ENCODE measurements at places on chromosomes 1 and 21.

GRCh38 chr1:241640867-241641622 lies 876 bp upstream of the CHML start:
- no peak for DNase-seq

DNA sequence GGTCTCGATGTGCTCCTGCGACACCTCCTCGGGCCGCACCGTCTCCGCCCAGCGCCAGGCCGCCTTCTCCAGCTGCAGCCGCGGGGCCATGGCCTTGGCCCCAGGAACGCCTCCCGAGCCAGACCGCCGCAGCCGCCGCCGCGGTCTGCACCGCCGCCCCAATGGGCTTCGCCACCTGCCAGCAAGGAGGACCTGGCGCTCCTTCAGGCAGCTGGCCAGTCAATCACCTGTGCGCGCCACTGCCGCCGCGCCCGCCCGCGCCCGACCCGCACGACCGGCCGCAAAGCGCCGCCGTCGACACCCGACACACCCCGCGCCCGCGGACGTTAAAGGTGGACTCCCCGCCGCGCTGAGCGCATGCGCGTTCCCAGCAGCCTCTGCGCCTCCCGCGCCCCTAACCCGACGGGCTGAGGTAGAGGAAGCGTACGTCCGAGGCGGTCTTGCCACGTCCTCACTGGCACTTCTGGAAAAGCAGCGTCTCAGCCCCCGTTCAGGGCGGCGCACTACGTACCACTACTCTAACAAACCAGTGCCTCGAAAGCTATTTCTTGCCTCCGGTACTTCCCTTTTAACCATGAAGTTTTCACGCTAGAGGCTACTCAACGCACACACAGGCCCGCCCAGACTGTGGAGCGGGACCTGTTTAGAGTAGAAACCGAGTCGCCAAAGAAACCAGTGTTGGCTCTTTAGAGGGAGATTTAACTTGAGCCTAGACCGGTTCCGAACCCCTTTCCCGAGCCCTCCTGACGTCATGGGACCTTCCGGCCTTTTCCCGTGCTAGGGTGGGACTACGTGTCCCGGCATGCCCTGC lies at the start of gene USP48:
Gene USP48, minus strand, starts transcription at position 282 of the 811 bp plus-strand sequence. Its CDS starts 192 bp downstream, at position 90.
- DNase-seq, result peak; percentile 93

- DNase-seq, result no peak
Measured at GRCh38 chr21:28325618-28326017, 667.1 kb downstream of the LTN1 start.

- DNase-seq, result no peak
Measured at GRCh38 chr1:118993700-118994026, 5.5 kb upstream of the TBX15 start.

GRCh38 chr1:44409757-44410156 lies 4.7 kb downstream of the RNF220 start:
- DNase-seq, result no peak

DNA sequence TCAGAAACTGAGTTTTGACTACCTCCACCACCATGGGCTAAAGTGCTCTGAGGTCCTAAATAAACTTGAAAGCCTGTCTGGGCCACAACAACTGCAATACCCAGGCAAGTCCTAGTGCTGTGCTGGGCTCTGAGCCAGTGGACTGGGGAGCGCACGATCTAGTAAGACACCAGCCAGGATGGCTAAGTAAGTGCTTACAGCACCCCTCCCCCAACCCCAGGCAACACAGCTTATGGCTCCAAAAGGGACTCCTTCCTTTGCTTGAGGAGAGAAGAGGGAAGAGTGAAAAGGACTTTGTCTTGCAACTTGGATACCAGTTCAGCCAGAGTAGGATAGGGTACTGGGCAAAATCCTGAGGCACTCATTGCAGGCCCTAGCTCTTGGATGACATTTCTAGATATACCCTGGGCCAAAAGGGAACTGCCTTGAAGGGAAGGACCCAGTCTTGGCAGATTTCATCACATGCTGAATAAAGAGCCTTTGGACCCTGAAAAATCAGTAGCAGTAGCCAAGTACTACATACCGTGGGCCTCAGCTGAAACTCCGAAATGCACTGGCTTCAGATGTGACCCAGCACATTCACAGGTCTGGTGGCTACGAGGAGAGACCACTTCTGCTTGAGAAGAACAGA lies 1.6 kb downstream of the C1orf105 start:
- no peak for DNase-seq

DNA sequence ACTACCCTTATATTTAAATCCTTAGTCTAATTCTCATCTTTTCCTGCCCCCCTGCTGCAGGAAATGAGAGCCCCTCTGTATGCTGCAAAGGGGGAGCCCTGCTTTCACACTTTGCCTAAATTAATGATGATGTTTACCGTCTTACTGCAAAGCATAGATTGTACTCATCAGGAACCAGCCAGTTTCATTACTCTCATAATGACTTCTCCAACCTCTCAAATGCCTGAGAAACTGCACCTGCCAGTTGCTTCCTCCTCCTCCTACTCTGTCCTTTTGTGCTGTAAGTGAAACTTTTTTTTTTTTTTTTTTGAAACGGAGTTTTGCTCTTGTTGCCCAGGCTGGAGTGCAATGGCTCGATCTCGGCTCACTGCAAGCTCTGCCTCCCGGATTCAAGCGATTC lies 101.7 kb downstream of the ADSS2 start:
- DNase-seq, result no peak

DNA sequence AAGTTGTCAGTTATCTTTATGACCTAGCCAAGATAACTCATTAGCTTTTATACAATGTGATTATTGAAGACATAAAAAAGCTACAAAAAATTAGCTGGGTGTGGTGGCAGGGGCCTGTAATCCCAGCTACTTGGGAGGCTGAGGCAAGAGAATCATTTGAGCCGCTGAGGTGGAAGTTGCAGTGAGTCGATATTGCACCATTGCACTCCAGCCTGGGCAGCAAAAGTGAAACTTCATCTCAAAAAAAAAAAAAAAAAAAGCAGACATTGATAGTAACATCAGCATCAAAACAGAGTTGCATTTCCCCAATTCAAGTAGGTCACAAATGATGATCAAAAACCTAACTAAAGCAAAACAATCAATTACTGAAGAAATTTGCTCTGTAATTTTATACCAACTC lies 191.4 kb downstream of the PTGER3 start:
- no peak for DNase-seq

GRCh38 chr1:205972081-205972480 lies 28.8 kb upstream of the SLC26A9 start:
- DNase-seq, result no peak

GRCh38 chr21:29078869-29079767 lies 5.7 kb upstream of the CCT8 start:
- no peak for DNase-seq

DNA sequence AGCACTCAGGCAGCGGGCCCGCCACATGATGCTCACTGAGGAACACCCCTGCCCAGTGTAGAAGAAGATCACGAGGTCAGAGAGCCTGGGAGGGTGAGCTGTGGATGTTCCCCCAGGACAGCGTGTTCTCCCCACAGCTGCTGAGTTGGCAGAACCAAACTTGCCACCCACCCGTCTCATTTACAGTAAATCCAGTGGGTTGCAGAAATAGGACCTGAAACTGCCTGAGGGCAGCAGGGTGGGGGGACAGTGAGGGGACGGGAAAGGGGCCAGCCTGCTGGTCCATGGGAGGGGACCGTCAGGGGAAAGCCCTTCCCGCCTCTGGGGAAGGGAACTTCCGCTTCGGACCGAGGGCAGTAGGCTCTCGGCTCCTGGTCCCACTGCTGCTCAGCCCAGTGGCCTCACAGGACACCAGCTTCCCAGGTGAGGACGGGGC lies at the start of gene C1QB:
Gene C1QB, plus strand, starts transcription at position 356 of the 436 bp plus-strand sequence. CDS start 6,227 bp downstream, outside the sequence.
- DNase-seq, result no peak

GRCh38 chr1:219302697-219303096 lies 129.0 kb downstream of the LYPLAL1 start:
- no peak for DNase-seq

DNA sequence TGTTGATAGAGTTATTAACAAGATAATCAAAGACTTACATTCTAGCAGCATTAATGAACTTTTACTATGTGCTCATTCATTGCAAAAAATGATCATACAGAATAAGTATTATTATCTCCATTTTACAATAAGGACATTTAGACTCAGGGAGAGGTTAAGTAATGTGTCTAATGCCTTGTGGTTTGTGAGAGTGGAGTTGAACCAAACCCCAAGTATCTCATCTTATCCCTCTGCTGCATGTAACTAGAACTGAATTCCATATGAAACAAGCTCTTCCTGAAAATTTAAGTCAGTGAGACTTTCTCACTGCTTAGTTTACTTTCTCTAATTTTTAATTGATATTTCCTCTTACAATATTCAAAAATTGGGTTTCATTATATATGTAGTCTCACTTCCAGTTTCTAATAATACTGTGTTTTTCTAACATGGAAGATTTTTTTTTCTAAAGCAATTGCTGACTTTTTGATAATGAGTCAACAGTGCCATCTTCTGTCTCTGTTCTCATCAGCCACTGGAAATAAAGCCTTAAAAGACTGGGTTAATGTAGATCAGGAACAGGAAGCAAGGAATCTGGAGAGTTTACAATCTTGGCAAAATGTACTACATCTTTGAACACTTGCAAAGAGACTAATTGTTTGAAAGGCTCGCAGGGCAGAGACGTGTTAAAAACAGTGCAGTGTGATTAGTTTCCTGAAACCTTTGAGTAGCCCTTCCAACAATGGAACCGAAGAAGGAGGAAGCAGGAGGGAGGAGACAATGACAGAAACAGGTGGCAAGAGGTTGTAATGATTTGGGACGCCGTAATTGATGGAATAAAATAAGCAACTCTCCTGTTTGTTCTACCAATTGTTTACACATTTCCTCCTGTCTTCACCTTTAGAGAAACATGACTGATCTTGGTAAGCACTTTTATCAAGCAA lies 567.6 kb downstream of the MRPL39 start:
- no peak for DNase-seq

- DNase-seq, result no peak
Measured at GRCh38 chr1:9399510-9400424, 107.1 kb downstream of the SPSB1 start.

DNA sequence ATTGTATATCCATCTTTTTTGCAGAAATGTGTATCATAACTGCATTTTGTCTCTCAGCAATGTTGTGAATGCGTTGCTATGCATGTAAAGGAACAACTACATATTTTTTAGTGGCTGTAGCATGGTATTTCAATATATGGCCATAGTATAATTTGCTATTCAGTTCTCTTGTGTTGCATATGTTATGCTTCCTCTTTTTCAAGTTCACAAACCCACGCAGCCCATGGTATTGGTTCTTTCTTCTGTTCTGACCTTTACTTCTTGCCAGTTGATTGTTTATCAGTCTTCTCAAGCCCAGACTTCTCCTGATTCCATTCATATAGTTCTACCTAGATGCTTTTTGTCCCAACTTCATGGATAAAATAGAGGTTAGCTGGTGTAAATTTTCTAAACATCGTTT lies 6.1 kb downstream of the SLC22A15 start:
- DNase-seq, result no peak

GRCh38 chr21:41627428-41627827 lies 119.5 kb upstream of the TMPRSS2 start:
- DNase-seq, result no peak

DNA sequence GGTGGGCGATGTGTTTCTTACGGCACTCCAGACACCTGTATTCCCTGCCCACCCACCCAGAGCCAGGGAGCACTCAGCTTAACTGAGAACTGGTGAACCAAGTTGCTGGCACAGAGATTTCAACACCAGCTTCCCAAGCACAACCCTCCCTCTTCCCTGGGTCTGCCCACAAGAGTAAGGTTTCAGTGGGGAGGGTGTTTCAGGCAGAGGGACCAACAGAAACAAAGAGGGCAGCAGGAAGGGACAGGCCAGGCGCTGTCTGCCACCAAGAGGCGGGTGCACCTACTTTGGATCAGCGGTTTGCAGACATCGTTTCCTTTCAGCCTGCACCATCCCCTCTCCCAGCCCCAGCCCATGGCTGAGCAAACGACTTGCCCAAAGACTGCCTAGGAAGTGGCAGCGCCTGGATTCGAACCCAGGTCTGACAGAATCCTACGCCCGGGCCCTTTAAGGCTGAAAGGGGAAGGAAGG lies 21.9 kb upstream of the ALDH4A1 start:
- no peak for DNase-seq

GRCh38 chr21:33902349-33902748 lies 13.3 kb downstream of the ATP5PO start:
- DNase-seq, result no peak

DNA sequence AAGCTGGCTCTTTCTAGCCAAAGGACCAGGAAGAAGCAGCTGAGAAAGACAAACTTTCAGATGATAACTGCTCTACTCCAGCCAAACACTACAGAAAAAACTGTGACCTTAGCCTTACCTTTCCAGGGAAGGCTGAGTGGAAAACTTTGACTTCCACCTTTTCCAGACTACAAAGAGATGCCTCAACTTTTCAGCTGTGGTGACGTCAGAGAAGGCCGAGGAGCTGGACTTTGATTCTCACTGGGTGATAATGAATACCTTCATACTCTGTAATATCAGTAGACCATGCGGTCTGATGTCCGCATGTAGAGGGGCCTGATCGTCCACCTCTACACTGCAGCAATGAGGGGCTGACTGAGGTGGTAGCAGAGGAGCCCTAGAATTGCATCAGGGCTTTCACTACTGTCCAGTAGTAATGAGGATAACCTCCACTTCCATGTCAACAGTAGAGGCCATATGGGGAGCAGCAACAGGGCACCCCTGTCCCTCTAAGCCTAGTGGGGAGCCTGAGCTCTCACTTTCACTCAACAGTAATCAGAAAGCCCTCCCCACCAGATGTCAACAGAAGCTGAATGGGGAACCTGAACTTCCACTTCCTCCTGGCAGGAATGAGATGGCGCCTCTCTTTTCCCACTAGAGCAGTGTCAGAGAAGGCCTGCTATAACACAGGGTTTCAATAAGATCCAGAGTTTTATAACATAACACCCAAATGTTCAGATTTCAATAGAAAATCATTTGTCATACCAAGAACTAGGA lies 28.4 kb upstream of the PADI1 start:
- no peak for DNase-seq

DNA sequence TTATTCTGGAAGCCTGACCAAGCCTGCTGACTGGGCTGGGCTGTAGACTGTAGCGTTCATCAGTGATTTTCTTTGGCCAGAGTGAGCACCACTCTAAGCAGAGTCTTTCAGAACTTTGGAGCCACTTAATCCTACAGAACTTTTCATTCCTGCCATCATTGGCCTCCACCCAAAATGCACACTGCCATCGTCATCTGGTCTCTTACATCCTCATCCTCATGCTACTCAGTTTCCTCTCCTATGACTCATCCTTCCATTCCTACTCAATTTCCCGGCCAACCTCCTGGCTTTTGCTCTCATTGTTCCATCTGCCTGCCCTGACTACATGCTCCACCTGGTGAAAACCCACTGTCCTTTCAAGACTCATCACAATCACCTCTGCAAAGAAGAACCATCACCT lies 233.8 kb upstream of the USP25 start:
- no peak for DNase-seq

Measured in activated T-helper 1 cell treated with anti-CD3 and anti-CD28 coated beads, Interleukin-2, amount 50 U/mL, for 16 hours (primary cell).